ENCODE measurements at places on chromosomes 5 and 9.

- no peak for DNase-seq
Measured at GRCh38 chr9:133968428-133968827, 23.7 kb downstream of the VAV2 start.

DNA sequence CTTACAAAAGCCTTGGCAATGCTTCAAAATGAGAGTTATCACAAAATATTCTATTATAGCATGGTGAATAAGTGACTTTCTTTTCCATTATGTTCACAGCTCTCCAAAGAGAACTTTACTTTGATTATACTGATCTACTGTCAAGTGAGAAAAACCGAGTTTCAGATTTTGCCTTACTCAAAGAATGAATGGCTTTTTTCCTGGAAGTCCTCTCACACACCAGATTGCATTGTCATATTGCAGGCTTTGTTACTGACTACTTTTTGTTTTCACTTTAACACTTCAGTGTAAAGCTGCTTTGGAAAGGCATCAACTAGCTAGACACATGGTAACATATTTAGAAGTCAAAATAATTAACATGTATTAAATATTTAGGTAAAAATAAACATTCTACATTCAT is 765.2 kb upstream of the NUDT12 start:
- DNase-seq = no peak

DNA sequence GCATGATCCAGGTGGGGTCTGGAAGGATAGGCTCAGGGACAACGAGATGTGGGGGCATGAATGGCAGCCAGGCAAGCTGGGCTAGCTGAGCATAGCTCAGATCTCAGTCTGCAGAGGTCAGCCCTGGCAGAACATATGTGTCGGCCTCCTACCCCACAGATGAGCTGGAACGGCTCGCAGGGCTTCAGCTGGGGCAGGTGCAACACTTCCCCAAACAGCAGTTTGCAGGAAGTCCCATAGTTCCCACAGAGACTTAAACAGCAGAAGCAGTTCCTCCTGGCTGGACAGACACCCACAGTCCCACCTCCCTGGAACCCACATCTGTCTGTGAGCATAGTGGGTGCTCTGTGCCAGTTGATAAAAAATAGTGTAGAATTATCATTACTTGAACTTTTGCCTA is 404.6 kb downstream of the GADD45G start:
- DNase-seq = no peak

GRCh38 chr9:126643945-126644527 is 30.3 kb downstream of the LMX1B start:
- peak; percentile 46 for DNase-seq

DNA sequence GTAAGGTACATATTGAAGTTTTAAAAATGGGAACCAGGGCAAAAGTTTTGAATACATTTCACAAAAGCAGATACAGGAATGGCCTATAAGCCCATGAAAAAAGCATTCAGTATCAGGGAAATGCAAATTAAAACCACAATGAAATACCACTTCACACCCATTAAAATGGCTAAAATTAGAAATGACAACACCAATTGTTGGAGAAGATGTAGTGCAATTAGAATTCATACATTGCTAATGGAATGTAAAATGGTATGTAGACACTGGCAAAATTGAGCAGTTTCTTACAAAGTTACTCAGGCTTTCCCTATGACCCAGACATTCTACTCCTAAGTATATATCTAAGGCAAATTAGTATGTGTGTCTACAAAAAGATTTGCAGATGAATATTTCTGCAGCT is 34.2 kb downstream of the CDC14B start:
- no peak for DNase-seq

DNA sequence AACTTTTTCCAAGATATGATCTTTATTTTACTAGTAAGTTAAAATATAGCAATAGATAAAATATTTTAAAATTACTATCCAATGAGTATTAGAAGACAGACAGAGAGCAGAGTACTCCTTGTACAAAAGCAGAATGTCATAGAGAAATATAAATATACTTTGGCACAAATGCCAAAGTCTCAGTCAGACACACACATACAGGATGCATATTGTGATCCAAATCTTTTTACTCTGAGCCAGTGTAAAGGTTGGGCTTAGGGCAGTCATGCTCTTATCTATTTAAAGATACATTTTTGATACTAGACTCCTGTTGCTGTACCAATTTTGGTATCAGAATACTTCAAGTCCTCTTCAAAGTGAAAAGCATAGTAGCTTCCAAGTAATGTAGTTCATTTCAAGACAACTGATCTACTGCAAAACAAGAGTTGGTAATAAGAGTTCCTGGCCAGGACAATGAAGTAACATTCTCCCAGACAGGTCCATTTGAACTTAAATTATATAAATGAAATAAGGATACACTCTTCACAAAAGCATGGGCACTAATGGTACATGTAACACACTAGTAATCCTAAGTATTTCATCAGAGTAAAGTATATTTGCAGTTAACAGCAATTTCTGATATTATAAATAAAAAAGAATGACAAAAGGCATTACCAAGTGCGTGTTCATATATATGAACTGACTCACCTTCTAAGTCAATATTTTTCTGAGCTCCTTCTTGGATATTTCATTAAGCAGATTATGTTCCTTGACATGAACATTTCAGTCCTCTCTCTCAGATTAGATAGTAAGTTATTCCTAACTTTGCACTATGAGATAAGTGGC is 10.5 kb downstream of the PFDN1 start:
- no peak for DNase-seq

DNA sequence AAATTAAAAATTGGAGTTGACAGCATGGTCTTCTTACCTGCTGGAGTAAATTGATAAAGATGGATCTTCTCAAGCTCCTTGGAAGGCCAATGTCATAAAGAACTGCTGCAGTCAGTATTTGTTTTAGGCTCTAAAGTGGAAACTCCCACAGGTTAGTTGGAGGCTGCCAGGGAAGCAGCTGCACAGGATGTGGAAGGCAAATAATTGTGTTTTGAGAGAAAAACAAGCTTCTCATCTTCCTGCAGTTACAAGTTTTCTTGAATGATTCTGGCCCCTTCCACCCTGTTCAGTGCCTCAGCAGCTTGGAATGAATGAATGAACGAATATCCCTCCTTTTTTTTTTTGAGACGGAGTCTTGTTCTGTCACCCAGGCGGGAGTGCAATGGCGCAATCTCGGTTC is 13.9 kb downstream of the MROH2B start:
- no peak for DNase-seq

- DNase-seq = no peak
Measured at GRCh38 chr5:5619546-5619945, 197.1 kb downstream of the ICE1 start.

DNA sequence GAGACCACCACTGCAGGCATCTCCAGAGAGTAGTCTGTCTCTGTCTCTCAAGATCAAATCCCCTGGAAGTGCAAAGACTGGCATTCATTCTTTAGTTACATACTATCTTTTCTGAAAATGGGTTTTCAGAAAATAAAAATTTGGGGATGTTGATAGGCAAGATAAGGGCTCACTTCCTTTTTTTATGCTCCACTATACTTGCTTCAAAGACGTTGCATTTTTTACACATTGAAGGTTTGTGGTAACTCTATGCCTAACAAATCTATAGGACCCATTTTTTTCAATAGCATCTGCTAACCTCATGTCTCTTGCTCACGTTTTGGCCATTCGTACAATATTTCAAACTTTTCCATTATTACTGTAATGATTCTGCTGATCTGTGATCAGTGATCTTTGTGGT is 37.0 kb downstream of the DMAC1 start:
- no peak for DNase-seq

DNA sequence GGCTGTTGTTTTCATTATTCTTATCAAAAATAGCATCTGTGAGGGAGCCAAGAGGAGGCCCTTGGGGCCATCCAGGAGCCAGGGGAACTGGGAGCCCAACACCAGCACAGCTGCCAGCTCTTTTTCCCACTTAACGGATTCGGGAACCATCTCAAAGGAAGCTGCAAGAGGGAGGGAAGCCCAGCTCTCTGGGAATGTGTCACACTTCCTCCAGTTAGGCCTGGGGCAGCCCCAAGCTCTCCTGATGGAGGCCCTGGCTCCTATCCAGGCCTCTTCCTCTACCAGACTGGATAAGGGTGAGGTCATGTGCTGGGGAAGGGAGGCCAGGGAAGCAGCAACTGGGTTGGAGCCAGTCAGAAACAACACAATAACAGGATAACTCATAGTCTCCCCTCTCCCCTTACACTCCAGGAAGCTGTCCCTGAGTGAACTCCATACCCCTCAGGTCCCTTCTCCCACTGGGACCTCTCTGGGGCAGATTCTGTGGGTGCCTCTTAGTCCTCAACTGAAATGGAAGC is 12.7 kb downstream of the CSF2 start:
- no peak for DNase-seq

GRCh38 chr9:112540800-112541199 is 54.2 kb downstream of the KIAA1958 start:
- DNase-seq = no peak

All from NCI-H510A treated with DMSO at 0.1 percent for 48 hours (cell line).